Fibroblast of mammary gland (primary cell): ENCODE measurements at places on chromosomes 2 and 18.

GRCh38 chr18:67308819-67309218 is 207.7 kb downstream of the DSEL start:
- DNase-seq, result no peak

GRCh38 chr2:75324861-75325284 is 125.6 kb upstream of the TACR1 start:
- DNase-seq, result peak; percentile 36

- no peak for DNase-seq
Observed at GRCh38 chr2:85990084-85990483, 101.3 kb upstream of the ST3GAL5 start.

DNA sequence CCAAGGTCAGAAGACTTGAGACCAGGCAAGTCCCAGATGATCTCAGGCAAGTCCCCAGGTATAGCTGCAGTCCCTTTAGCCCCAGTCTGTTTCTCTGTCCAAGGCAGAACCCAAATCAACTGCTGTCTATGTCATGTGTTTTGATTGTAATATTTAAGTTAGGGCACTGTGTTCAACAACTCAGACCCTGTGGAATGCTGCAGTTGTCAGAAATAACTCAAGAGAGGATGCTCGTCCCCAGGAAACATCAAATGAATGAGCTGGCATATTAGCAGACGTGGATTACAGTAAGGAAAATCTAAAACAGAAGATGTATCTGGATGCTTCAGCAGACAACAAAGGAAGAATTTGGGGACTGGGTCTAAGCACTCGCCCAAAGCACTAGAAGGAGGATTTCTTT is 70.1 kb downstream of the BCL11A start:
- DNase-seq, result peak; percentile 6

DNA sequence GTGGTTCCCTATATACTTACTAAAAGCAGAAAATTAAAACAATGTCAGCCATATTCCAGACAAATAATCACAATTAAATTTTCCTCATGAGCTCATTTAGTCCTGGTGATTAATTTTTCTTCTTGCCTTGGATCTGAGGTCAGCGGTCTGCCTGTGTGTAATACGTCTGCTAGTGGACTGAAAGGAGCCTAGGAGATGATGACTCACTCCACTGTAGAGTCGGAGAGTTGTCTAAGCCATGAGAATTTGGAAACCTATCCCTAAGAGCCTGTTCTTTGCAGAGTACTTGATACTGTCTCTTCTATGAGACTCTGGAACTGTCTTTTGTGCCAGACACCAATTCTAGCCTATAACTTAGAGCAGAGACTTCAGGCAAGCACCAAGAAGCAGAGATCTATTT is 94.2 kb upstream of the RAB27B start:
- DNase-seq, result peak; percentile 98
